Activated T-cell treated with anti-CD3 and anti-CD28 coated beads for 4 hours (primary cell): ENCODE measurements at places on chromosomes 1 and 21.

- no peak for DNase-seq
These were observed 7.5 kb downstream of the MX1 start for GRCh38 chr21:41433566-41433965.

- no peak for DNase-seq
These were observed 146.3 kb upstream of the DNAH14 start for GRCh38 chr1:224783006-224783651.

DNA sequence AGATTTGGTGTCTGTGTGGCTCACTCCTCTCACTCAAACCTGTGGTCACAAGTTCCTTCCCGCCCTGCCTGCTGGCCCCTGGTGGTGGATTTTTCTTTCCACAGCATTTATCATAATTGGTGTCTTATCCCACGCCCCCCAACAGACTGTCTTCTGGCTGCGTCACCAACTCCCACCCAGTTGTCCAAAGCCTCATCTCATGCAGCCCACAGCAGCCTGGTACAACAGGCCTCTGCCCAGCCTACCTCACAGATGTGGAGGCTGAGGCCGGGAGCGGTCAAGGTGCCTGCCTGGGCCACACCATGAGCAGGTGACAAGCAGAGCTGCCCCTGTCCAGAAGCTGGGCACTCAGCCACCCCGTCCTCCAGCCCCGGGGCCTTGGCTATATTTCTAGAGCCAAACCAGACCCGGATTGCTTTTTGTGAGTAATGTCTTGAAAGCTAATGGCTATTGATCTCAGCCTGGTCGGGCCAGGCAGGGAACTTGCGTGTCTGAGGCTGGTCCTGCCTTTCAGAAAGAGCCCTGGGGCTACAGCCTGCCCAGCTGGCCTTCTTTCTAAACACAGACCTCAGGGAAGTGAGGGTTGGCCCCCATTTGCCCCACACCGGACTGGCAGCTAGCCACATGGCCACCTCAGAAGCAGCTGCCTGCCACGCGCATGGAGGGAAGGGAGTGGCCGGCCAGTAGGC lies 2.6 kb downstream of the KCNAB2 start:
- no peak for DNase-seq

DNA sequence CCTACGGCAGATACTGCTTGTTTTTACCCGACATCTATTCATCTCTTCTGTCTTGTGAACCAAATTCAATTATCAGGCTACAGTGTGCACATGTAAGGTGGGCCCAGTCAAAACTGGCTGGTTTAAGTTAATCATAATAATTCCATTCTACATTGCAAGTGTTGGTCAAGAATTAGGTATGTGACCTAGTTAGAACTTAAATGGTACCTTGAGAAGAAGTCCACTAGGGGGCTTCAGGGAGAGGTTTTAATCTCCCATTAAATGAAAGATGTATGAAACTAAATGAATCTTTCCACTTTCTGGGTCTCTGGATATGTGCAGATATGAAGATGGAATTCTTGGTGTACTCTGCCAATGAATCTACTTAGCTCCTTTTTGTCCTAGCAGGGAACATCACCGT lies 187.1 kb downstream of the CDC42BPA start:
- DNase-seq, result no peak

GRCh38 chr1:4000811-4001251 lies 100.8 kb upstream of the C1orf174 start:
- DNase-seq, result no peak

GRCh38 chr1:113995382-113995781 lies 16.1 kb downstream of the OLFML3 start:
- no peak for DNase-seq
